ENCODE measurements at places on chromosomes 12 and 14.

- DNase-seq = no peak
Observed at GRCh38 chr14:91484744-91485143, 25.4 kb downstream of the PPP4R3A start.

DNA sequence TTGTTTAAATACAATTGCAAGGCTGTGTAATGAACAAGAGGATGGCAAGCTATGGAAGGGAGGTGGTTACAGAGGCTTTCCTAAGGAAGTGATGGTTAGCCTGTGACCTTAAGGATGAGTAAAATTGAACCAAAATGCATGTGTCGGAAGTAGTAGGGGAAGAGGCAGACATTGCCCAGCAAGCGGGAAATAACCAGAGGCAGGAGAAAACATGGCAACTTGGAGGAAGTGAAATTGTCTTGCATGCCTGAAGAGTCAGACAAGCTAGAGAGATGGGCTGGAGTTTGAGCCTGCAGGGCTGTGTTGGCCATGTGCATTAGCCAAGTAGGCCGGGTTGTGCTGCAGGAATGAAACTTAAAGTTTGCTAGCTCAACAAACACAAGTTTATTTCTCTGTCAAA is 96.2 kb downstream of the BTG1 start:
- no peak for DNase-seq

DNA sequence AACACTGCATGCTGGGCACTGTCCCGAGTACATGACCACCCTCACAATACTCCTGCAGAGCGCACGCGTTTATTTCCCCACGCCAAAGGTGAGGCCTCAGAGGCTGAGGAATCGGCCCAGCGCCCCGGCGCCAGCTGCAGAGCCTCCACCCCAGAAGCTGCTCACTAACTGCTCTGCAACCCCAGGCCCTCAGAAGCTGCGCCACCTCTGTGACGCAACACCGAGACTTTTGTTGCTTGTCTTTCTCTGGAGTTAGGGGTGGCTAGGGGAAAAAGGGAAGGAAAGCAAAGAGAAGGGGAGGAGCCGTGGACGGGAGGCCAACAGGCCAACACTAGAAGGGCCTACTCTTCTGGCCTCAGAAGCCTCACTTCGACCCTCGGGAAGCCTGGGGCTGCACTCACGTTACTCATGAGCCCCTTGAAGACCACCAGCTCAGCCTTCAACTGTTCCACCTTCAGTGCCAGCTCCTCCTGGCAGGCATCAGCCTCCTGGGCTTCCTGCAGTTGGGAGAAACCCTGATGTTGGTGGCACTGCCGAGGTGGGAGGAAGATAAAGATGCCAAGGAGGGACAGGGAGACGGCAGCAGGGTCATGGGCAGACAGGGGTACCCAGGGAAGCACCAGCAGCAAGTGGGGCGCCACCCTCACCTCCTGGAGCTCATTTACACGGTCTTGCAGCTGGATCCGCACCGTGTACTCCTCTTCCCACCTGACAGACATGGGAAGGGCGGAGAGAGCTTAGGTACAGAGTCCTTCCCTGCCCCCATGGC is 5.4 kb downstream of the IFFO1 start:
- DNase-seq = no peak

GRCh38 chr12:101941306-101942249 is 64.2 kb downstream of the DRAM1 start:
- DNase-seq = no peak

DNA sequence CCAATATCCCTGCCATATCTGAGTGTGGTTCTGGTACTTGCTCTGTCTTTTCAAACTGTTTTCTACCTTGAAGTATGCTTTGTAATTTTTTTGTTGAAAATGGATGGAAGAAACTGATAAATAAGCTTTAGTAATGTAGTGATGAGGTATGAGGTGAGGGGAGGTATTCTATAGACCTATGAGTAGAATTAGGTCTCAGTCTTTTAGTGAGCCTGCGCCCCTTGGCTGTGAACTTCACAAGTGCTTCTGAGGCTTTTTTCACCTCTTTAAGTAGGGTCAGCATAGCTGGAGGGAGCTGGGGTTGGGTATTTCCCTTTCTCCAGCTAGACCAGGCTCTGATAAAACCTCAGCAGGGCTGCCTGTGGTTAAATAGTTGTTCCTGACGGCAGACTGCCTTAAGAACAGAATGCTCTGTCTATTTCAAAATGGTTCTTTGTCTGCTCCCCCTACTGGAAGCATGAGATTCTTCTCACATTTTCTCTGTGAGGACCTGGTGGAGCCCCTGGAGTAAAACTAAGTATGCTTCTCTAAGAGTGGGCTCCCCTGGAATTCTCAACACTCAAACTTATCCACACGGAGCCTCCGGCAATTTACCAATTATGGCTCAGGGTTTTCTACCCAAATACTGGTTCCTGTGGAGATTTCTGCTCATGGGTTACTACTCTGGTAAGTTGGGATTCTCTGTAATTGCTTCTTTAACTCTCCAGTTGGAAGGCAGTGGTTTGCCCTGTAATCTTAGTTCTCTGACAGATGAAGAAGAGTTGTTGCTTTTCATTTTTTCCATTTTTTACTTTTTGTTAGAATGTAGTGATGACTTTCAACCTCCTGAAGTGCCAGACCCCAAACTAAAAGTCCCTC is 13.1 kb downstream of the KRT5 start:
- no peak for DNase-seq

DNA sequence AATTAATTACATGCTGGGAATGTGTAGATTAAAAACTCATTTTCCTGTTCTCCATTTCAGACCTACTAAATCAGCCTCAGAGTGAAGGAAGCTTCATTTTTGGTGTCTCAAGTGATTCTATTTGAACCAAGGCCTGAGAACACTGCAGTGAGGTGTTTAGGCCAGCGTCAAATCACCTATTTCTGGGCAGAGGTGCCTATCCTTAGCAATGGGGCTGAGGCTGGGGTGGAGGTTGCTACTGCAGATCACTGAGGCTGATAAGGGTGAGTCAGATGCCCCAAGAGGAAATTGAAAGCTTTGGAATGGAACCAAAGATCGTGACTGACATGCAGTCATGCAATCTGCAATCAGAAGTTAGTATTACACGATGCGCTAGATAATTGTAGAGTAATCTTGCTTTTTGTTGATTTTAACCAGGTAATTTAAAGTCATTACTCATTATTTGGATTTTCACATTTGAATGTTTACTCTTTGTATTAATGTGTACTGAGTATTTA is 4.4 kb downstream of the TXNRD1 start:
- DNase-seq = peak; percentile 49

- no peak for DNase-seq
Observed at GRCh38 chr12:1925684-1926006, 7.2 kb upstream of the CACNA2D4 start.

DNA sequence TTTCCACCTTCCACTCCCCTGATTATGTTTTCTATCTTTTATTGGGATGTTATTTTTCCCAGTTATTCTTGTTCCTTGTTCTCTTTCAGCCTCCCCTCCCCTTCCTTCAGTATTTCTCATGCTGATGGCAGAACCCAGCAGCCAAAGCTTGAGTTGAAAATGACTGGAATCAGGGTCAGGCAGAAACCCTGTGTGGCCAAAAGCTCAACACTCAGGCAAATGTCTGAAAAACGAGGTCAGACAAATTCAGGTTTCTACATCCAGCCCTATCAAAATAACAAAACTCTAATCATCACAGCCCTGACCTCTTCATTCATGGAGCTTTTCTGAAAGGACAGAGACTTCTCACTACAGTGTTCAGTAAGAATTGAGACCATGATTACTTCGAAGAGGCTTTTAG is 134.6 kb downstream of the PTPRR start:
- no peak for DNase-seq

- DNase-seq = no peak
Observed at GRCh38 chr12:52245962-52246569, 13.0 kb downstream of the KRT7 start.

GRCh38 chr12:98983647-98984046 is 338.6 kb downstream of the APAF1 start:
- DNase-seq = no peak
